ENCODE measurements at places on chromosomes 2 and 18.

GRCh38 chr2:12678186-12678585 lies 38.5 kb upstream of the TRIB2 start:
- no peak for DNase-seq

DNA sequence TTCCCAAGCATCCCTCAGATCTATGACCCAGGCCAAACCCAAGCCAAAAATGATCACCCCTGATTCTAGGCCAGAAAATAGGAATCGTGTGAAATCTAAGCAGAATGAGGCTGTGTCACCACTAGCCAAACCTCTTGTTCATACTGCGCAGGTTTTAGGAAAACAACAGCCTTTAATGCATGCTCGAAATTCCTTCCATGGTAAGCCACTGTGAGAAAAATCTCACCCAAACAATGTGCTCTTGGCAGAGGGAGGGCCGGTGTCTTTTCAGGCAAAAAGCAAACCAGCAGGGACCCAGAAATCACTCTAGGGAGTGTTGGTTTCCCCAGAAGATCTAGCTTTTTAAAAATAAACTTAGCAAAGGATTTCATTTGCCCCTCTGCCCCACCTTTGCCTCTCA lies 71.2 kb upstream of the FOSL2 start:
- DNase-seq = no peak

DNA sequence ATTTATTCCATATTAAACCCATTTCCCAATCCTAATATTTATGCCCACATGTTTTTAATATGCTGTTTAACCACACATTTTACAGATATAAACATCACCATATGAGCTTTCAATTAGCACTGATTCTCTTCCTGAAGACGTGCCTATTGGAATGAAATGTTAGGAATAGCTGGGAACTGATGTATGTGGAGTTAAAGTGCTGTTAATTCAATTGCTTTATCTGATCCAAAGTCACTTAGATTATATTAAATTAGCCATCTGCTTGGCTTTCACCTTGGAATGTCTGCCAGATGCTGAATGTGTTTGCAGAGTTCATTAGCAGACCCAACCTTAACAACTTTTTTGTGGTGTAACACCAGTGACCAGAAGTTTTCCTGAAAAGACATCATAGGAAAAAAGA lies 942.9 kb upstream of the KLHL29 start:
- no peak for DNase-seq

DNA sequence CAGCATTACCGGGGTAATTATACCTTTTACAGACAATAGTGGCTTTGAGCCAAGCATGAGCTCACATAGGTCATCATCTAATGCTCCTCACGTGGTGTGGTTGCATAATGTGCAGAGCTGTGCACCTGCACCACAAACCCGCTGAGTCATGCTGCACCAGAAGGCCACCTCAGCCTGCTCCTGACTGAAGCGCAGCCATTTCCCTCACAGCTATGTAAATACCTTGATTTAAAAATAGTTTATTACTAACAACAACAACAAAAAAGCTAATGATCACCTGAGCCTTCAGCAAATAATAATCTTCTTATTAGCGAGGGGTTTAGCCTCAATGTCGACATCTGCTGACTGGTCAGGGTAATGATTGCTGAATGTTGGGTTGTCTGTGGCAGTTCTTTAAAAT lies 238.8 kb downstream of the MBD5 start:
- DNase-seq = no peak

DNA sequence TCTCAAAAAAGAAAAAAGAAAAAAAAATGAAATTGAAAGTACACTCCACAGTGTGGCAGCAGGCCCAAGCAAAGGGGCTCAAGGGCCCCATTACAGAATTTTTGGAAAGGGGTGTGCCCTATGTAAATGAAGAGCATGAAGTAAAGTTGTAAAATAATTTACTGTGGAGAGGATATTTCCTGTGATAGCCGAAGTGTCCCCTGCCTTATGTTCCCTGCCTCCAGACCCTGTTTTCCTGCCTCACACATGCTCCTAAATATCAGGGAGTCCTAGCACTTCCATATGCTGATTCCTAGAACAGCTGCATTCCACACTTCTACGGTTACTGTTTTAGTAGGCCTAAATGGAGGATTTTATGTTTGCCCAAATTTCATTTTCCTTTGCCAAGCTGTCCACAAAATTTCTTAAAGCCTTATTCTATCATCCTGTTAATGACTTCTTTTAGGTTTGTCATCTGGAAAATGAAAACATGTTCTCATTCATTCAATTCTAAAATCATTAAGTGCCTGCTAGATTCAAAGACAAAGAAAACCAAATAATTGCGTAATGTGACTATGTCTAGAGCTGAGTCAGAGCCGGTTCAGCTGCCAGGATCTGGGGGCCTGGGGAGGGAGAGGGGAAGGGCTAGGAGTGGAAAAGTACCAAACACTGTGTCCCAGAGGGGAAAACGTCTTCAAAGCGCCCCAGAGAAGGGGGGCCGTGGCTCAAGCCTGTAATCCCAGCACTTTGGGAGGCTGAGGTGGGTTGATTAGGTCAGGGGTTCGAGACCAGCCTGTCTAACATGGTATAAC lies 25.9 kb upstream of the IMPA2 start:
- DNase-seq = peak; percentile 28

Data from stimulated activated CD8-positive, alpha-beta memory T cell treated with anti-CD3 and anti-CD28 coated beads, Interleukin-4, amount 100 ng/mL, for 48 hours (primary cell).